ENCODE measurements at places on chromosomes 3 and 15.

GRCh38 chr15:31302029-31302657 lies 24.5 kb upstream of the KLF13 start:
- DNase-seq, result no peak

DNA sequence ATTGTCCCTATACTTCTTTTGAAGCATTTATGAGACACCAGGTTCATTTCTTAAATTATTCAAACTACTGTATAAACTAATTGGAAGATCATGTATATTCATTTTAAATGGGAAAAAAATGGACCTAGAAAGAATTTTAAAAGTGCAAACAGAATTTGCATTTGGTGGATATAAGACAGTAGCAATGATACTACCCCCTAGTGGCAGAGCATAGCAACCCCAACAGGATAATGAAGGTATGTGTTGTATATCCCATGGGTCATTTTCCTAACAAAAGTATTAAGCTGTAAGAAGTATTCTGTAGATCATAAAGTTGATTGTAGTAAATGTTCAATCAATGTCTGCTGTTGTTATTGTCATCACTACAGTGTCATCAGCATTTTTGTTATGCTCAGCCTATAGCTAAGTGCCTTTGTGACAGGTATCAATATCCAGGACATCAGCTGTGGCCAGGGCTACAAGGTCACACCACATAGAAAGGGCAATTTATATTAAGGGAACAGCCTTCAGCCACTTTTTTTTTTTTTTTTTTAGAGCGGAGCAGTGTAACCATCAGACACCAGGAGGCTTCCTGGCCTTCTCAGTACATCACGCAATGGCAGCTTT lies 175.8 kb downstream of the FOXB1 start:
- DNase-seq, result peak; percentile 56

GRCh38 chr3:44966795-44967278 lies 9.1 kb downstream of the ZDHHC3 start:
- DNase-seq, result no peak

GRCh38 chr15:85280203-85280602 lies 100.2 kb upstream of the AKAP13 start:
- DNase-seq, result no peak

DNA sequence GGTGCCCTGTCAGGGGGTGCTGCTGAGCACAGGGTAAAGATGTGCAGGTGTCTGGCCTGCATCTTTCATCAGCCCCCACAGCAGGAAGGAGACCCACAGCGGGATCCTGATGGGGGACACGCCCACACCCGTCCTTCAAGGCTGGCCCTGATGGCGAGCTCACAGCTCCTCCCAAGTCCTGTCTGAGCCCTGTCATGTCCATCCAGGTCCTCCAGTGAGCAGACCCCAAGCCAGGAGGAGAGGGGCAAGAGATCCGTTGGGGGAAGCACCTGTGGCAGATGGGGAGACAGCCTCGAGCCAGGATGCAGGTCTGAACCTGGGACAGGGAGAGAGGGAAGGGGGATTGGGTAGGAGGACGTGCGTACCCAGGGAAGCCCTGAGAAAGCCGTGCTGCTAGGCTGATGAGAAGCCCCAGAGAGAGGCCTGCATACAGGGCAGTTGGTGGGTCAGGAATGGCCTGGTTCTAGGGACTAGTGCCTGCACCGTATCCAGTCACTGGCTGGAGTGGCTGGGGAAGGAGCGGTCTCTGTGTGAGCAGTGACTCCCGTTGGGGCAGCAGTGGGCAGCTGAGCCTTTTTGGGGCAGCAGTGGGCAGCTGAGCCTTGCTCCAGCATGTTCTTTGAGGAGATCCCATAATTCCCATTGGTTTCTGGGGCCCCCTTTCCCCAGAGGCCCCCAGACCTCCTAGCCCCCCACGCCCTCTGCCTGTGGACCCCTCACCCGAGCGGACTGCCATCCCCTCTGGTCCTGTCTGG lies 133.3 kb upstream of the MEF2A start:
- DNase-seq, result no peak

GRCh38 chr3:115165701-115166100 lies 18.6 kb upstream of the ZBTB20 start:
- no peak for DNase-seq

GRCh38 chr3:184389935-184390528 lies 10.2 kb downstream of the CHRD start:
- DNase-seq, result no peak

- DNase-seq, result no peak
Observed at GRCh38 chr3:34183611-34184340, 385.3 kb downstream of the PDCD6IP start.

DNA sequence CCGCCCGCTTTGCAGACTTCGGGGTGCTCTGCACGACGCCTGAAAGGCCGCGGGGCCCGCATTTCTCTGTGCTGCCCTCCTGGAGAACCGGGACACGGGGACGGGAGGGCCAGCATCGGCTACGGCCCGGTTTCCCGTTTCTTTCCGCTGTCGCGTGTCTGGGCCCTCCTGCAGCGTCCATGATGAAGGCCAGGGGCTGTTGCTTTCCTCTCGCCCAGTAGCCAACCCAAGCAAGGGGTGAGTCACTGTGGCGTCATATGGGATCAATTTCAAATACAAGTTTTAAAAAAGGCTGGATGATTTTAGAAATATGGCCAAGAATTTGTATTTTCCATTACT lies 435 bp downstream of the SLC35G2 start:
- peak; percentile 75 for DNase-seq

DNA sequence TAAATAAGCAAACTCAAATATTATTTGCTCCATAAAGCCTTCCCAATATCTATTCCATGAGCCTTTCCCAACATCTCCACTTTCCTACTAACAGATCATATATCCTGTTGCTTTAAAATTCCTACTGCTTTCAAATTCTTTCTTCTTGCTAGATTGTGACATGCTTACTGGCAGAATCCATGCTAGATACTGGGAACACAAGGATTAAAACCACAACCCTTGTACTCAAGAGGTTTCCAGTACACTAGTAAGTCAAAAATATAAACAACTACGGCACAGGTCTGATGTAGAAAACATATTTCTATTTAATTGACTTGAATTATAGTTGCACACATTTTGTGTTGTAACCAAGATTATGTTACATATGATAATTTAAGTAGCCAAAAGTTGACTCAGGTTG lies 275.0 kb downstream of the ZBTB20 start:
- DNase-seq, result no peak

GRCh38 chr3:157046520-157046919 lies 113.4 kb downstream of the CCNL1 start:
- DNase-seq, result no peak

DNA sequence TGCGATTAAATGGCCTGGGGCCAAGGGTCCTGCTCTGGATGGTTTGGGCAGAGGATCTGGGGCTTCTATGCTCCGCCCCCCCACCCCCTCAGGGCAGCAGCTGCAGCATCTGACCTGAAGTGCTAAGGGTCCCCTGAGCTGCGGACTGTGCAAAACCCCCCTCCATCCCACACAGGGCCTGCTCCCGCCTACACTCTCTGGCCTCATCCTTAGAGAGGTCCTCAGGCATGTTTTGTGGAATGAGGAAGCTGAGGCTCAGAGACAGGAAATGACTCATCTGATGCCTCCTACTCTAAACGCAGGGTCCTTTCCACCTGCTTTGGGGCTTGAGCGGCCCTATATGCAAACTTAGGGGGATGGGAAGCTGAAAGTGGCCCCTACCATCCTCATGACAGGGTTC lies 59.5 kb upstream of the CTSH start:
- peak; percentile 51 for DNase-seq

DNA sequence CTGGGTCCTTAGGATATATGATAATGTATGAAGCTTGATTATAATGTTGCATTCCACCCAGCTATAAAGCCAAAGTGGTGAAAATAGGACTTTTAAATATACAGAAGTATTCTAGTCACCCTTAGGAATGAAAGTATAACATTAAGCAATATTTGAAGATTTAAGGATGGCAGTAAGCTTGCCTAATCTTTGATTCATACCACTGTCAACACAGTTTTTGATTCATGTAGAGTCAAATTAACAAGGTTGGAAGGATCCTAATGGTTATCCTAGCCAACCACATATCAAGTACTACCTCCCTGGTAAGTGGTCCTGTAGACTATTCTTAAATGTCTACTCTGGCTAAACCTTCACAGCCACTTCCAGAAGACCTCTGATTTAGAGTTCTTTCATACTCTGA lies 18.6 kb downstream of the ARIH1 start:
- DNase-seq, result no peak

DNA sequence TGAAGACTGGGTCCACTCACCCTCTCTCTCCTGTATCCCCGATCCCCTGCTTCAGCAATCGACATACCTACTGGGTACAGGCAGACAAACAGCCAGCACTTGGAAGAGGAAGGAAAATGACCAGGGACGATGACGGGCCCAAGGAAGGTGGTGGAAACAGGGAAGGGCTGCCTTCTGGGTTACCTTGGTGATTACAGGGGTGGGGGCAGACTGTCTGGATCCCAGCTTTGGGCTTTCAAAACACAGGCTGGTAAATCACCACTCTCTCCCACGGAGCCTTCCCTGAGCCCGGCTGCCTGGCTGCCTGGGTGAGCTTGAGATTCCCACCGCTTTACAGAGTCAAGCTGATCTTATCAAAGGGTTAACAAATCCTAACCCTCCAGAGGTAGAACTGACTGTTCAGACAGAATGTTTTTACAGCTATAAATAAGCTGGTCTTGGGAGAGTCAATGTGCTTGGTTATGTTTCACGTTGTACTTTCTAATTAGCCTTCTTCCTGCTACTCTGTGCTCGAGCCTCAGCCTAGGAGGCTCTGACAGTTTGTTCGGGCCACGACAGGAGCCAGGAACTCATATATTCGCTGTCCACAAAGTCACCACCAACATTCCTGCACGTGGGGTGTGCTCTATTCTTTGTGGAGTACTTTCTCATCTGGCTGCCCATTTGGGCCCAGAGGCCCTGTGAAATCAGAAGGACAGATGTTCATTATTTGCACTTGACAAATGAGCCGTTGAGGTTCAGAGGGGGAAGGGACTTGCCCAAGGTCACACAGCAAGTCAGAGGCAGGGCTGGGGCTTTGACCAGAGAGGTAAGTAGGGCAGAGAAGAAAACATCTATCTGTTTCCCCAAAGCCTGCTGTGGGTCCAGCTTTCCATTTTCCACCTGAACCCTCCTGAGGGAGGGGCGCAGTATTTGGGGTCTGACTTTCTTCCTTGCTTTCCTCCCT lies 63.5 kb downstream of the FEM1B start:
- no peak for DNase-seq

DNA sequence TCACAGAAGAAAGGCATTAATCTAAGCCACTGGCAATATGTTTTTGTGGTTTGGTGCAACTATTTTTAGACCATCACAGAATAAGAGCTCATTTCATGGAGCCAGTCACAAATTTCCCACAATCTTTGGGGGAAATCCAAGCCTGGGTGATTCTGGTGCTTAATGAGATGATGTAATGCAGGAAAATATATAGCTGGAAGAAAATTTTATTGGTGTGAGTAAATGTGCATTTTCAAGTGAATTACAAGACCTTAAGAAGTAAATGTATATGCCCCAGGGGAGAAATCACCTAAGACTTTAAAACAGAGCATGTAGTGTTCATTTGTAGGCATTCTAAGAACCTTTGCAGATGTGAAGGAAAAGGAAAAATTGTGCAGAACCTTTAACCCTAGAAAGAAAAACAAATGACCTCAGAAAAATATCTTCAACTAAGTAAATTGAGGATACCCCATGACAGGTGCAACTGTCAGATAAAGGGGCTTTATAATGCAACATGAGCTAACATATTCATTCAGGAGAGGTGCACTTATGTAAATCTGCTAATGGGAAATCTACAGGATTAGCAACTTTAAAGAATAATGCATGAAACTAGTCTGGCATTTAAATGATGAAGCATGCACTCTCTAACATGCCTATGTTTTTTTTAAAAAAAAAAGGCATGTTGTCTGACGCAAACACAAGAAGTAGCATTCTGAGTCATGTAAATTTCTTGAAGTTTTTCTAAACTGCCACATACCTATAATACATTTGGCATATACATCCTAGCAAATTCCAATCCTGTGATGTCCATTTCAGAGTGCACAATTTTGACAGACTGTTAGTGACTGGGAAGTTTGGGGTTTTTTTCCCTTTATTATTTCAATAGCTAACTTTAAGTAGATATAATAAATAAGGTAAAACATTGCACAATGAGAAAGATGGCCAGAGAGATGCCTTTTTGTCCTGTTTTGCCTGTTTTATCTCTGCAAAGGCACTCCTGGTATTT lies 105.1 kb downstream of the MEX3B start:
- DNase-seq, result peak; percentile 79
